ENCODE measurements at places on chromosomes 2 and 18.
A peak's percentile ranks its signal among the peaks of the same experiment; 100 is the strongest.

DNA sequence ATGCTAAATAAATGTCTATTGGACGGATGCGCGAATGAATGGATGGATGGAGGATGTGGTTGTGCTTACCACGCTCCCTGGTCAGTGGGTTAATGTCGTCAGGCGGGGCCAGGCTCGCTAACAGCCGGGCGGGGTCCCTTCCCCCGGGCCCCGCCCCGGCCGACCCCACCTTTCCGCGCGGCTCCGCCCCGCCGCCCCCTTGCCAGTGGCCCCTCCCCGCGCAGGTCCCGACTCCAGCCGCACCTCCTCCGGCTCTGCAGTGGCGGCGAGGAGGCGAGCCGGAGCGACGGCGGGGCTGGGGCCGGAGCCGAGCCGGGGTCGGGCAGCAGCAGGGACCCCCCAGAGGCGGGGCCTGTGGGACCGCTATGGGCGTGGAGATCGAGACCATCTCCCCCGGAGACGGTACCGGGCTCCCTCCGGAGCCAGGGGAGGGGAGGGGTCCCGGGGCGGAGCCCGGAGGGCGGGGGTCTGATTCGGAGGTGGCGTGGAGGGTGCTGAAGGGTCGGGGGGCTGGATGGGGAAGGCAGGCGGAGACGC is at the start of gene FKBP1B:
FKBP1B (plus strand) TSS at position 257 of the 537 bp plus-strand sequence; CDS start at position 366, 109 bp downstream.
- peak; percentile 50 for DNase-seq

DNA sequence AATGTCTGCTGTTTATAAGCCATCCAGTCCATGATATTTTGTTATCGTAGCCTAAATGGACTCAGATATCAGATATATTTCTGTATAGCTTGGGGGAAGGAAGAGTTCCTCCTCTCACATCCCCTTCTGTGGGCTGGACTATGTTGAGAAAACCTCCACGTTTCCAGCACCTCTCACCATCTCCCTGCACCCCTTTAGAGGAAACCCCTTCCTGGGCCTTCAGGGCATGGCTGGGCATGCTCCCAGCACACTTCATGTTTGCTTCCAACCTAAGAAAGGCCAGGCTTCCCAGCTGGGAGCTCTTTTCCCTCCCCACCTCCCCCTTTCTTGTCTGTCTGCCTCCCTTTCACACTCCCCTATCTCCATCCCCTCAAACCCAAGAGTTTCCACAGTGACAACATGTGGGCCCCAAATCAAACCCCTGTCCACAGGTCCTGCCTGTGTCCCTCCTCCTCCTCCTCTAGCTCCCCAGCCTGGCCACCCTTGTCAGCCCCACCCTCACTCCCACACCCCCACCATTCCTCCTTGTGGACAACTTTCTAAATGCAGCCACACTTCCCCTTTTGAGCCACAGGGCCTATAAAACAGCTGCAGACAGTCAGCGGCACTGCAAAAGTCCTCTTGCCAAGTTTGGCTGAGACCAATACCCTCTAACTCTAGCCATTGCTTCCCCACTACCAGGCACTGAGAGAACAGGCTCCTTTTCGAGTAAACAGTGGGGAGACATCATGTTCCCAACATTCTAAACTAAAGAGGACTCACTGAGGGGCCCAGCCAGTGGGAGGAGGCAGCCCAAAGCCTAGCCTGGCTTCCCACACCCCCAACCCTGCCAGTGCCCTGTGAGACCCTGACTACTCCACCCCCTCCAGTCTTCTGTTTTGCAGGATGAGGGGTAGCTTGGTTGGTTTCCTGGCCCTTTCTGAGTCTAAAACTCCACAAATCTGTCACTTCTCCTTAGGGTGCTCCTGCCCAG is 120.5 kb downstream of the ZFP36L2 start:
- no peak for DNase-seq

DNA sequence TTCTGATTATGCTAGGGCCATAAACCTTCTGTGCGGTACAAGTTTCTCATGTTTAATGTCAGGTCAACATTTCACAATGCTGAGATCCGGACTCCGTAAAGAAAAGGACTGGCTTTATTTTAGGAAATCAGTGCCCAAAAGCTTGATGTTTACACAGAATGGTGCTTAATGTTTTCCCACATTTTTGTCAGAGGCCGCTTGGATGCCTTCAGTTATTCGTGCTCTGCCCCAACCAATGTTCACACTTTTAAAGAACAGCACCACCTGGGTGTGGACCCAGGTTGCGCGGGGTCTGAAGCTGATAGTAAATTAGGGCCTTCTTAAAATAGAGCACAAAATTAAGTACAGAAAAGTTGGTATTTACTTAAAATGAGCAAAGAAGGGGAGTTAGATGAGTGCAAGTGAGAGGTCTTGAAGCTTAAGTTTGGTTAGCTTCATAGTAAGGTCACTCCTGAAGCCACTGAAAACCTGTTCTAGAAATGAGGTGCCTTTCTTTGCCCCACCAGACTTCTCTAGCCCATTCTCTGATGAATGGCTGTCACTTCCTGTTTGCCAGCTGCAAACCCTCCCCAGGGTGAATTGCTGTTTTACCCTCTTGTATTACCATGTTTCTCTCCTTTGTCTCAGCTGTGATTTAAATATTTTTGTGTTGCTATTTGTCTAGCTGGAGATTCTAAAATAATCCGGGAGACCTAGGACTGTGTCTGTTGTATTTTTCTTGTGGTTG is 20.5 kb downstream of the SLC3A1 start:
- DNase-seq: no peak

GRCh38 chr18:58046794-58047555 is 2.9 kb downstream of the NEDD4L start:
- DNase-seq: no peak

GRCh38 chr18:46378126-46378863 is 274.1 kb downstream of the HAUS1 start:
- DNase-seq: no peak

DNA sequence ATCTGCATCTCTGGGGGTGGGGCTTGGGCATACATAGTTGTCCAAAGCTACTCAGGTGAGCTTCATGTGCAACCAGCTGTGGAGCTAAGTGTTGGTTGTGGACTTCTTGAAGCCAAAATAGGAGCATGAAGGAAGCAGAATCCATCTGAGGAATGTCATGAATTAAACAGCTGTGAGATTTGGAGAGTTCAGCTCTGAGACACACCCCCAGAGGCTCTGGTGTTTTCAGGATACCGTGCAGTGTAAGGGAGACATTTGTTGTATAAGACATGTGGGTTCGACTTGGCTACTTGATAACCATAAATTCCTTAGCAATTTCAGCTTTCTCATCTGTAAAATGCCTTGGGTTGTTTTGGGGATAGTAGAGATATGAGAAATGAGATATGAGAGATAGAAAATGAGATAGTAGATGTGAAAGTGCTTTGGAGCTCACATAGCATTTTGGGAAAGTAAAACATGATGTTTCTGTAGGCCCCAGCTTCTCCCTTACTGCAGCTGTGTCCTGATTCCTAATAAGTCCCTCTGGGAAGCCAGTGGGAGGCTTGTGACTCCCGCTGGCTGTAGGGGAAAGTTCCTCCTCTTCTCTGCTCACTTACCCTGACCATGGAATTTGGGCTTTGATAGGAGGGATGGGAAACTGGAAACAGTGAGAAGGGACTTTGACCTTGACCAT is 50.0 kb downstream of the DPYSL5 start:
- no peak for DNase-seq

DNA sequence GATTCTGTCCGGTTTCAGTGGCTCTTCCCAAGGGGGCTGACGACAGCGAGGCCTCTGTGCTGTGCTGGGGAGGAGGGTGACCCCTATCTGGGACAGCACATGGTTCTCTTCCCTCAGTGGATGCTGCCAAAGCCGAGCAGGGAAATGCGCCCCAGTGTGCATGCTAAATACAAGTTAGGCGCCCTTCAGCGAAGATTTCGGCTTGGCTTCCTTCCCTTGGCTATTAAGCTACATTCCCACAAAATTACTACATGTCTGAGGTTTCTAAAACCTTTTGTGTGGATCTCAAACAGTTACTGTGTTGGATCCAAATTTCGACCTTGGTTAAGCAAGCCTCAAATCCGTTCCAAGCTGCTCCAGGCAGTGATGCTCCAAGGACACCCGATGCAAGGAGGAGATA is 440.3 kb downstream of the NRXN1 start:
- no peak for DNase-seq

DNA sequence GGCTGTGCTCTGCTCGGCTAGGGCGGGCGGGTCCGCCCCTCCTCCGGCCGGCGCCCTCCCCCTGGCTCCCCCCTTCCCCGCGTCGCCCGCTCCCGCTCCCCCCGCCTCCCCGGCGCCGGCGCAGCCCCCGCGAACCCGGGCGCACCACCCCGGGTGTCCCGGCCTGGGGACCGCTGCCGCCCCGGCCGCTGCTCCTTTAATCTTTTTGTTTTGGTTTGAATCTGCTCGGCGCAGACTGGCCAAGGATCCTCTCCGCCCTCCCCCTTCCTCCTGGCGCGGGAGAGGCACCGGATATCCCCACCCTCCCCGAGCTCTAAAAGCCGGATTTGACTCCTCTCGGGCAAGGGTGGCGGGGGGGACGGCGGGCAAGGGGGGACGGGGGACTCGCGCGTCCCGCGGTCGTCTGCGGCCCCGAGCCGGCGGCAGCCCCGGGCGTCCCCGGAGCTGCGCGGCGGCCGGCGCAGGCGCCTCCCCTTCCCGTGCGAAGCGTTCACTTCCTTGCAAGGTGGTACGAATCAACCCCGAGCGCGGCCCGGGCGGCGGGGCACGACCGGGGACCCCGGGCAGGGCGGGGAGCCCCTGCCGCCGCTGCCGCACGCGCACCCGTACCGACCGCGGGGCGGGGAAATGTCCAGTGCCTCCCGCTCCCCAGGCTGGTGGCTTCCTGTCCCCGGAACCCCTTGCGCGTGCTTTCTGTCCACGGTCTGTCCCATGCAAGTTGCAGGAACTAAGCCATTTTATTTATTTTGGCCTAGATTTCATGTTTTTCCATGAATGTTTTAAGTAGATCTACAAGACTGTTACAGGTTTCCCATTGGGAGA is at the start of gene PTGR3:
PTGR3 (minus strand) TSS at position 11 of the 822 bp plus-strand sequence. CDS start 81 bp downstream, outside the sequence.
- DNase-seq: peak; percentile 64

DNA sequence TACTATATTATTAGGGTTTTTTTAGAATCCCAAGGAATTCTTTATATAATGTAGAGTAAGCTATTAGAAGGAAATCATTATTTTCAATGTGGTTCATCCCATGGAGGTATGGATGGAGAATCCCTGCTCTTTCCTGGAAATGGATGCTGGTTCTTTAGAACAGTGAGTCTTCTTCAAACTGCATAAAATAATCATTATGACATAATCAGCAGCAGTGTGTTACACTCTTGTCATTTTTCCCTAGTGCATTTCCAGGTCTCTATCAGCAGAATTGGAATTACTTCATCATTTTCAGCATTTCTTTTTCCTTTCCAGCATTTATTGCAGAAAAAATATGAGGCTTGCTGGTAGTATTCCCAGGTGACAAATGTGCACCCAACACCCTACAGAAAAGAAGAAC is 168.1 kb downstream of the ETAA1 start:
- DNase-seq: no peak

GRCh38 chr2:105626966-105627340 is 117.8 kb upstream of the NCK2 start:
- no peak for DNase-seq

DNA sequence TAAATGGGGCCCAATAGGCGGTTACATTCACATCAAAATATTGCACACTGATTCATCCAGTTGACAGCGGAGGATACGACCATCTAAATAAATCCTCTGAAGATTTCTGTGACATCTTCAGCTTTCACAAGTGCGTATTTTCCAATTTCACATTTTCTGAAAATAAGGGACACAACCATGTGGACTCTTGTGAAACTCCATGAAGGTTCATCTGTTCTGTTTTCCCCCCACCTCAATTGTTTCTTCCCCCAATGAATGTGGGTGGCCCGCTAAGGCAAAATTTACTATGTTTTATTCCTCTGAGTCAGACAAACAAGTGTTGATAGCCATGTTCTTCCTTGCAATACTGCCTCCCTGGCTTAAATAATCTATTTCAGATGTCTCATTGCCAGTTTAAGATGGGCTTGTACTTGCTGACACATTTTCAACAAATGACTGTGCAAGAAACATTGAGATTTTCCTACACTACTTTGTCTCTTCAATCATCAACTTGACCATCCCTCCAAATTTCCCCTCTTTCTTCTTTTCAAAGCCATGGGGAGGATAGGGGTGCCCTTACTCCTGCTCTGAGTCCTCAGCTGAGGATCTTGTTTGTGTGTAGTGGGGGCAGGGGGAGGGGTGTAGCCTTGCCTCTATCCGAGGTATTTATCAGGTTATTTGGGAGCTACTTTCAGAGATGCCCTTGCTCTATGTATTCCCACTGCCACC is 78.2 kb downstream of the BCL11A start:
- DNase-seq: no peak

- no peak for DNase-seq
Observed at GRCh38 chr2:219661197-219661954, 33.9 kb downstream of the SLC4A3 start.

DNA sequence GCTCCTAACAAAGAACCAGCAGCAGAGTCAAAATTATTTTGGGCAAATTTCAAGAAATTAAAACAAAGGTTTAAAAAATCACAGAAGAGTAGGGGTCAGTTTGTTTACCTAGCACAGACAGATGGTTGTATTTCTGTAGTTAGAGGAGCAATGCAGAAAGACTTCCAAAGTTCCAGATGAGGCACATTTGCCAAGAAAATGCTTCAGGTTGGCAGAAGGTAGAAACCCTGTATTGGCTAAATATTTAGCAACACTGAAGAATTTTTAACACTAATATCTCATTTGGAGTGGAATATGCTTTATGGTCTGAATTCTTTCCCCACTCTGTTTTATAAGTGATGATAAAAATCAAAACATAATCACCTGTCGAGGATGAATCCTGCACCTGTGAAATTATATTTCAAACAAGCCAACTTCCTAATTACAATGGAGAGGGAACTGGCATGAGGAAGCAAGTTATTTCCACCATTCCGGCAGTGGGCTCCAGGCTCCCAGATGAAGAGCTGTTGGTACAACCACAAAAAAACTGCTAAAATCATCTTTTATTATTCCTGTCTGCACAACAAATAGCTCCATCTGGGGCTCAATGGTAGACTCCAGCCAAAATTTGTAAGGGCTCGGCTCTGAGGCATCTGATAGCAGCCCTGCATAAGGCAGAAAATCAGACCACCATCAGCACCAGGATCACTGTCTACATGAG is 286.5 kb upstream of the REV1 start:
- no peak for DNase-seq

DNA sequence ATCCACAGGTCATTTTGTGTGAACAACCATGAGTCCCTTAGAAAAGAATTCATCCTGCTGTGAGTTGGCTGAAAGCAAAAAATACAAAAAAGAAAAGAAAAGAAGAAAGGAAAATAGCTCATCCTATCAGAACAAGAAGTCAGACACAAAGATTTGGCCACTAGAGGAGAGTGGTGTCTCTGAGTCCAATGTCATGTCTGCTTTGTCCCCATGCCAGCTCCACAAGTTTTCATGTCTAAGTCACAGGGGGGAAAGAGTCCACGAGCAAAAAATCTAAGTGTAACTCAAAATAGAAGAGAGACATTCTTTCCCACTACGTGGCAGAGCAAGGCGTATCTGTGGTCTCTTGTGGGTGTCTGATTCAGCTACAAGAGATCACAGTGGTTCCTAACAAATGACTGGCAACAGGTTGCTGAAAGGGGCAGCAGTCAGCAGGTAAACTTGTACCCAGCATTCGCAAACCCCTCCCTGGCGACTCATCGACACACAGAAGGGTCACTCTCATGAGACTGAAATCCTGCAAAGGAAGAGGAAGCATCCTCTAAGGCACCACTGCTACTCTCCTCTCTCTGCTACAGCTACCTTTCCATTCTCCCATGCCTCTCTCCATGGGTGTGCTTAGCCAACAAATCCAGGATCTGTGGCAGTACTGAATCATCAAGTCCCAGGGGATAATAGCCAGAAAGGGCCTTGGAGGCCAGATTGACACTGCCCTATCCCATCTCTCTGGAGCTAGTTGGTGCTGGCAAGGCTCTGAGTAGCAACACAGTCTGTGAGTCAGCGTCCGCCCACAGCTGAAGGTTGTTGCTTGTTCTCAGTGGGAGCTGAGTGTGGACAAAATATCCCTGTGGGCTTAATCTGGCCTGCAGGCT is 123.0 kb upstream of the SLC39A10 start:
- DNase-seq: no peak

- no peak for DNase-seq
Observed at GRCh38 chr2:206378835-206379234, 64.5 kb upstream of the ADAM23 start.

Measured in DMS79 (cell line).